T47D (cell line): ENCODE measurements at places on chromosomes 1 and 21.

- DNase-seq: no peak
Observed at GRCh38 chr1:37540036-37540785, 13.9 kb downstream of the SNIP1 start.

GRCh38 chr1:108590957-108591356, 31.1 kb downstream of the EEIG2 start:
- no peak for DNase-seq

- no peak for DNase-seq
Observed at GRCh38 chr1:244749230-244750016, 86.0 kb upstream of the COX20 start.

DNA sequence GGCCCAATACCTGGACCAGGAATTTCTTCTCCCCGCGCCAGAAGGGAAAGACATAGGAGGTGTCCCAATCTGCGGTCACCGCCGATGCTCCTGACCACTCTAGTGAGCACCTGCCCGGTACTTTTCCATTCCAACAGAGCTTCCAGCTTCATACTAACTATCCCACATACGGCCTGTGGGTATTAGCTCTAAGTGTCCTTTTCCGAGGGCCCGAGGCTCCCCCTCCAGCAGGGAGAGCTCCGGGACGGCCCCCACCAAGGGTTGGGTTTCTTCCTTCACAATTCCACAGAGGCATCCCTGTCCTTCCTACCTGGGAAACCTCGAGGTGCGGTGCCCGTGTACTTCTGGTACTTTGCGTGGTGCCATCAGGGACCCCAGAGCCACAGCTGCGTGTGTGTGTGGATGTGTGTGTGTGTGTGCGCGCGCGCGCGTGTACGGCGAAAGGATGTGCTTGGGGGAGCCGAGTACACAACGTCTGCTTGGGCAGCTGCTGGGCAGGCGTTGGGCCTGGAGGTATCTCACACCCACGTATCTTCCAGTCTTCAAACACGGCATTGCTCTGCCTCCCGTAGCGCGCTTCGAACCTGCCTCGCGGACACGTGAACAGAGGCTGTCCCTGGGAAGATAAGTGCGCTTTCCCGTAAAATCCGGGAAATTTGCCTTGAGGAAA, 2.4 kb upstream of the SIM2 start:
- no peak for DNase-seq

GRCh38 chr1:192775631-192776030, 33.2 kb upstream of the RGS2 start:
- DNase-seq: no peak

DNA sequence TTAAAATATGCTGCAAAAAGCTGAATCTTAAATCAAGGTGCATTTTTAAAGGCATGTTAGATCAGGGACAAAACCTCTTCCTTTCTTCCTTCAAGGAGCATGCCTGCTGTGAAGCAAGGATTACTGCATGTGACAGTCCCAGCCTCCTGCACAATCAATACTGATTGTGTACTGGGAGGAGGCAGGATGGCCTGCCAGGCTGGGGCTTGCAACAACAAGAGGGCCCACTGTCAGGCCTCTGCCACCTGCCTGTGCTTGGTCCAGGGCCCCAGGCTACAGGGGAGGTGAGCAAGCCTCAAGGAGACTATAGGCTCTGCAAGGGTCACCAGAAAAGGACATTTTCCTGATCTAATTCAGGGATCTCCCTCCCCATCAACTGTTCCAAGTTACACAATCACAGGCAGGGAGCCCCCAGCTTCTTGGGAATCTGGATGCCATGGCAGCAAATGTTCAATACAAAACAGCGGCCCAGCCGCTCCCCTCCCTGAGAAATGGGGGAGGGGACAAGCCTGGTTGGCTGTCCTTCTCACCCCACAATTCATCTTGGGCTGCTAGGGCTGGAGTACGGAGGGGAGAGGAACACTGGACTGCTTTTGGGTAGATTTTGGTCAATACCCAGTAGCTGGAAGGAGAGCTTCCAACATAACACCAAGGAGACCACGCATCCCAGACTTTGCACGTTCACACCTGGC, 76.7 kb downstream of the SSBP3 start:
- no peak for DNase-seq

DNA sequence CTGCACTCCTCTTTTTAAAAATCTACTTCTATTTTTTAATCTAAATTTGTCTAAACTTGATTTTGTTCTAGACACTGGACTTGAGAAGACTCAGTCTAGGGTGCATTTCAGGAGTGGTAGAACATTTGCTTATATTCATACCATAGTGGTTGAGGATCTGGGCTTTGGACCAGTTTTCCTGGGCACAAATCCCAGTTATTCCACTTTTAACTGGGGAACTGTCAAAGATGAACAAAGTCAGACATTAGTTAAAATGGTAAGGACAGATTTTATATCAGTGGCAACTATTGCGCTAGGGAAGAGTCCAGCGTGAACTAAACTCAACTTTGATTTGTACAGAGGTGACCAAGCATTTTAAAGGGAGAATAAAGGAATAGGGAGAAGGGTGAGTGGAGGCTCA, 102.4 kb downstream of the FMN2 start:
- no peak for DNase-seq

DNA sequence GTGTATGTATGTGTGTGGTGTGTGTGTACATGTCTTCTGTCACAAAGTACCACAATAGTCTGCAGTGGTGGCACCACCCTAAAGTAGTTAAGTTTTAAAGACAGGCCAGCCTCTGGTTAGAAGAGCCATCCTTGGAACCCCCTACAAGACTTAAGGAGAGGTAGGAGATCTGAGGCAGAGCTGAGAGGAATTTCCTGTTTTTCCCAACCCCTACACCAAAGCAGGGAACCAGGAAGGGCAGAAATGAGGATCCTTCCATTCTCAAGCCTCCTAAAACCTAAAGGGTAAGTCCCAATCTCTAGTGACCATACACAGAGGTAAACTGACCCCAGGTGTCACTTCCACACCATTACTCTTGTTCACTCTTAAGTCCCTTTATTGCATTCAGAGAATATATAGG, 11.1 kb downstream of the PEA15 start:
- DNase-seq: no peak

- DNase-seq: no peak
Observed at GRCh38 chr1:3777078-3777547, 4.6 kb downstream of the SMIM1 start.

GRCh38 chr1:2044510-2045319, 5.5 kb upstream of the PRKCZ start:
- peak; percentile 60 for DNase-seq

DNA sequence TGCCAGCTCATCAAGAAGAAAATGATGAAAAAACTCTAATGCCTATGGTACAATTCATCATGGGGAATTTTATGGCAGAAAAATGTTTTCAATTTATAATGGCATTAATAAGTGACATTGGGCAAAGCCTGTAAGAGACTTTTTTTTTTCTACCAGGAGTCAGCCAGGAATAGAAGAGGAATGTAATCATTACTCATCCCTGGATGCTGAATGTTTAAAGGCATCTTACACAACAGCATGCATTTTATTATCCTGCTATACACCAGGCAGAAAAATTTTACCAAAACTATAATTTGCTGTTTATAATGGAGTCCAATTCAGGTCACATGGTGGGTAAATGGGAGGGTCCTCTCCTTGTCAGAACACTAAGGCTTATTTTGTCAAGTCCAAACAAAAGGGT, 189.9 kb upstream of the BEND5 start:
- DNase-seq: no peak

- peak; percentile 38 for DNase-seq
Observed at GRCh38 chr1:2248127-2248826, 20.2 kb downstream of the SKI start.

DNA sequence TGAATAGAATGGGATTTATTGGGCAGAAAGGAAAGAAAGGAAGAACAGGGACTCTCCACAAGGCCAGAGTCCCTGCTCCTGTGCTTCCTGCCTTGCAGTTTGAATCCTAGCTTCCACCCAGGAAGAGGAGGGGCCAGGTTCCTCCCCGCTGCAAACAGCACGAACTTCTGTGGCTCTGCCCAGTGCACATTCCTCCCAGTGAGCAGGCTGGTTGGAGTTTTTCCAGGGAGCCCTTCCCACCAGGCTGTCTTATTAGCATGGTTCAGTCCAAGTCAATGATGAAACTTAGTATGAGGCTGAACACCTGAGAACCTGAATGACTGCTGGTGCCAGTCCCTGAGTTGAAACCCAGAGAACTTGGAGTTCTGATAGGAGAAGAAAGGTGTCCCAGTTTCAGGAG, 247.2 kb downstream of the DUSP10 start:
- no peak for DNase-seq
